Testis (tissue), 5 donors: ENCODE measurements at places on chromosomes 1 and 21. TPM values are rescaled to one million over a fixed set of nuclear protein-coding genes. Genes with fewer than 3 reads are reported as not detected.

GRCh38 chr1:200146100-200146499 is 118.6 kb downstream of the NR5A2 start:
- H3K27ac ChIP-seq = no peak overlapping the region
- DNase-seq = no peak
- no peaks in the 10 kb centered on the region for H3K27me3 ChIP-seq
- no peak overlapping the region for H3K4me3 ChIP-seq

LCE1C gene
- total RNA-seq = not detected

CDA gene
- 2.0 TPM for total RNA-seq

- H3K27me3 ChIP-seq = no peaks in the 10 kb centered on the region
- no peaks in the 10 kb centered on the region for H3K4me1 ChIP-seq
- no peak for DNase-seq
- H3K36me3 ChIP-seq = no peaks in the 10 kb centered on the region
- no peak overlapping the region for H3K27ac ChIP-seq
- H3K4me3 ChIP-seq = no peak overlapping the region
Observed at GRCh38 chr1:92505015-92505692, 18.4 kb upstream of the GFI1 start.

GRCh38 chr1:86750076-86750475 is 45.7 kb downstream of the SH3GLB1 start:
- no peaks in the 10 kb centered on the region for H3K27me3 ChIP-seq
- no peak overlapping the region for H3K4me3 ChIP-seq
- no peaks in the 10 kb centered on the region for H3K36me3 ChIP-seq
- no peak for DNase-seq

TRIM62 gene
- 8.8 TPM for total RNA-seq

- H3K4me3 ChIP-seq = no peak overlapping the region
- DNase-seq = no peak
- no peaks in the 10 kb centered on the region for H3K27me3 ChIP-seq
- H3K36me3 ChIP-seq = no peaks in the 10 kb centered on the region
Observed at GRCh38 chr1:55441489-55441888, 226.3 kb upstream of the USP24 start.

GRCh38 chr1:67133177-67133576 is 1.6 kb downstream of the C1orf141 start:
- H3K27me3 ChIP-seq = no peaks in the 10 kb centered on the region
- no peak for DNase-seq
- no peak overlapping the region for H3K4me3 ChIP-seq
- no peaks in the 10 kb centered on the region for H3K36me3 ChIP-seq

- no peak overlapping the region for H3K4me3 ChIP-seq
- H3K27ac ChIP-seq = no peak overlapping the region
- no peaks in the 10 kb centered on the region for H3K36me3 ChIP-seq
- H3K27me3 ChIP-seq = no peaks in the 10 kb centered on the region
- peaks cover 20% of the 10 kb centered on the region for H3K4me1 ChIP-seq
Observed at GRCh38 chr1:109542657-109543056, 3.0 kb downstream of the GPR61 start.

DNA sequence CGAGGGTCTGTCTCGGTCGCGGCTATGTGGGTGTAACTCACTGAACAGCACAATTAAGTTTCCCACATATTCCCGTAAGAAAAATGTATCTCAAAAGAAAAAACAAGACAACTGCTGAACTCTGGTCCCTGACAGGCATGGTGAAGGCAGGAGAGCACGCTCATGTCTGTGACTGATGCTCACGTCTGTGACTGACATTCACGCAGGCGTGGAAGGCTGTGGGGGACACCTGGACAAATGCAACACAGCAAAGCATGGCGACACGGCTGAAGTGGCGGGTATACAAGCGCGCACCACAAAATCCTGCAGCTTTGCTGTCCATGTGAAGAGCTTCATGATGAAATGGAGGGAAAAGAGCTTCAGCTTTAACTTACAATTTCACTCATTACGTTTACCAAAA is 6.0 kb downstream of the PTTG1IP start:
- H3K27me3 ChIP-seq = no peaks in the 10 kb centered on the region
- H3K36me3 ChIP-seq = no peaks in the 10 kb centered on the region
- no peak overlapping the region for H3K27ac ChIP-seq
- no peak for DNase-seq
- no peak overlapping the region for H3K4me3 ChIP-seq
- H3K4me1 ChIP-seq = peaks cover 33% of the 10 kb centered on the region

DNA sequence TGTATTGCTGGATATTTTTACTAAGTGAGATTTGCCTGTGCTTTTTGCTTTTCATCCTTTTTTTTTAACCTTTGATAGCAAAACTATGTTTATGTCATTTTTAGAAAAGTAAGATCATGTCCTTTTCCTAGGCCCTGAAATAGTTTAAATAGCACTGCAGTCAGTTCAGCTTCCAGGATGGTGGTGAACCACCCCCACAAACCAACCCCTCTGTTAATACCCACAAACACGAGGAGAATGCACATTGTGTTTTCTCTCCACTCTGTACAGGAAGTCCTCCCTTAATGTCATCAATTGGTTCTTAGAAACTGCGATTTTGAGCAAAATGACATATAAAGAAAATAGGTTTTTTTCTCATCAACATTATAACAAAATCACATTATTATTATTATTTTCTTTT is 117.7 kb upstream of the DSCAM start:
- no peaks in the 10 kb centered on the region for H3K36me3 ChIP-seq
- no peaks in the 10 kb centered on the region for H3K27me3 ChIP-seq
- H3K4me1 ChIP-seq = no peaks in the 10 kb centered on the region
- no peak for DNase-seq

- no peaks in the 10 kb centered on the region for H3K36me3 ChIP-seq
- DNase-seq = no peak
- H3K27ac ChIP-seq = no peak overlapping the region
- H3K4me3 ChIP-seq = no peak overlapping the region
- H3K4me1 ChIP-seq = no peaks in the 10 kb centered on the region
Observed at GRCh38 chr1:68276448-68276847, 44.1 kb upstream of the WLS start.

GRCh38 chr21:21196087-21196486 is 197.9 kb downstream of the NCAM2 start:
- no peaks in the 10 kb centered on the region for H3K4me1 ChIP-seq
- no peak overlapping the region for H3K4me3 ChIP-seq
- no peak overlapping the region for H3K27ac ChIP-seq
- no peaks in the 10 kb centered on the region for H3K36me3 ChIP-seq

TMOD4 gene
- total RNA-seq = not detected

DNA sequence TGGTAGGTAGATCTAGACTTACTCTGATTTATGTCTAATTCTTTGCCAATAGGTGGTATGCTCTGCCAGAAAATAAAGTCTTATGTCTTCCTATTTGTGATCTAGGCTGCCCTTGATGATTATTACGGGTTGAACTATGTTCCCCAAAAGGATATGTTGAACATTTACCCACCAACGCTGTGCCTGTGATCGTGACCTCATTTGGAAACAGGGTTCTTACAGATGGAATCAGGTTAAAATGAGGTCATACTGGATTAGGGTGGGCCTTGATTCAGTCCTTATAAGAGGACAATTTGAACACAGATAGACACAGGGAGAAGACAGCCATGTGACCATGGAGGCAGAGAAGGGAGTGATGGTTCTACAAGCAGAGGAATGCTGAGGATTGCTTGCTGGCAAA is 95.1 kb upstream of the BCAR3 start:
- no peak overlapping the region for H3K27ac ChIP-seq
- H3K4me1 ChIP-seq = no peaks in the 10 kb centered on the region
- no peaks in the 10 kb centered on the region for H3K36me3 ChIP-seq
- H3K4me3 ChIP-seq = no peak overlapping the region
- H3K27me3 ChIP-seq = no peaks in the 10 kb centered on the region

DNA sequence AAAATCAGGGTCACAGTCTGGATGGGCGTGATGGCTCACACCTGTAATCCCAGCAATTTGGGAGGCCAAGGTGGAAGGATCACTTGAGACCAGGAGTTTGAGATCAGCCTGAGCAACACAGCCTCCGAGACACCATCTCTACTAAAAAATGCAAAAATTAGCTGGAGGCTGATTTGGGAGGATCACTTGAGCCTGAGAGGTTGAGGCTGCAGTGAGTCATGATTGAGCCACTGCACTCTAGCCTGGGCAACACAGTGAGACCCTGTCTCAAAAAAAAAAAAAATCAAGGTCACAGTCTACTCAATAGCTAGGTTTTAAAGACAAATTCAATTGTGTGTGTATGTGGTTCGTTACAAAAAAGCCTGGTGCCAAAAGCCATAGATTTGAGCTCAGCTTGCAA is 34.4 kb downstream of the TRIM67 start:
- DNase-seq = no peak
- no peaks in the 10 kb centered on the region for H3K27me3 ChIP-seq
- no peaks in the 10 kb centered on the region for H3K4me1 ChIP-seq

- no peak overlapping the region for H3K4me3 ChIP-seq
- H3K4me1 ChIP-seq = peaks cover 11% of the 10 kb centered on the region
- no peak overlapping the region for H3K27ac ChIP-seq
- no peaks in the 10 kb centered on the region for H3K36me3 ChIP-seq
- H3K27me3 ChIP-seq = no peaks in the 10 kb centered on the region
Observed at GRCh38 chr1:151581921-151582320, 29.9 kb upstream of the SNX27 start.

KCNAB2 gene
- total RNA-seq = 9.3 TPM

SH2D2A gene
- total RNA-seq = 3.1 TPM

DNA sequence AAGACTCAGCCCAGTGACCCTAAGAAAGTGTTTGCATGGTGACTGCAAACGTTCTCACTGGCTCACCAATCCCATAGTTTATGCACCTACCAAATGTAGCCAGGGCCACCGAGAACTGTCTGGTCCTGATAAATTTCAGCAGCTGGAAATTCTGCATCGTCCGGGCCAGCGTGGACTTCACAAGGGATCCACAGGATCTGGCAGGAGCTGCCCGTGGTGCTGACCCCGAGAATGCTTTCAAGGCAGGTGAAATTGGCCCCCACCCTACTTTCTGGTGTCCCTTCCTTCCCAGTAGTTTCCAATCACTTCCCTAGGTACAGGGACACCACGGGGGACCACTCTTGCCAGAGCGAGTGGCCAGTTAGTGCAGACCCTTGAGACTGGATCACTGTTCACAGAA is 26.2 kb downstream of the UBASH3A start:
- no peak for DNase-seq
- H3K4me3 ChIP-seq = no peak overlapping the region
- no peaks in the 10 kb centered on the region for H3K4me1 ChIP-seq
- no peak overlapping the region for H3K27ac ChIP-seq
- H3K27me3 ChIP-seq = no peaks in the 10 kb centered on the region

- DNase-seq = no peak
- peaks cover 9% of the 10 kb centered on the region for H3K4me1 ChIP-seq
- no peaks in the 10 kb centered on the region for H3K27me3 ChIP-seq
- no peak overlapping the region for H3K27ac ChIP-seq
Observed at GRCh38 chr1:111569913-111570312, 49.7 kb upstream of the RAP1A start.

GRCh38 chr1:193083365-193084088 is 21.7 kb downstream of the GLRX2 start:
- no peak overlapping the region for H3K27ac ChIP-seq
- DNase-seq = no peak
- H3K36me3 ChIP-seq = peaks cover 3% of the 10 kb centered on the region
- no peaks in the 10 kb centered on the region for H3K4me1 ChIP-seq
- no peak overlapping the region for H3K4me3 ChIP-seq
- no peaks in the 10 kb centered on the region for H3K27me3 ChIP-seq

DNA sequence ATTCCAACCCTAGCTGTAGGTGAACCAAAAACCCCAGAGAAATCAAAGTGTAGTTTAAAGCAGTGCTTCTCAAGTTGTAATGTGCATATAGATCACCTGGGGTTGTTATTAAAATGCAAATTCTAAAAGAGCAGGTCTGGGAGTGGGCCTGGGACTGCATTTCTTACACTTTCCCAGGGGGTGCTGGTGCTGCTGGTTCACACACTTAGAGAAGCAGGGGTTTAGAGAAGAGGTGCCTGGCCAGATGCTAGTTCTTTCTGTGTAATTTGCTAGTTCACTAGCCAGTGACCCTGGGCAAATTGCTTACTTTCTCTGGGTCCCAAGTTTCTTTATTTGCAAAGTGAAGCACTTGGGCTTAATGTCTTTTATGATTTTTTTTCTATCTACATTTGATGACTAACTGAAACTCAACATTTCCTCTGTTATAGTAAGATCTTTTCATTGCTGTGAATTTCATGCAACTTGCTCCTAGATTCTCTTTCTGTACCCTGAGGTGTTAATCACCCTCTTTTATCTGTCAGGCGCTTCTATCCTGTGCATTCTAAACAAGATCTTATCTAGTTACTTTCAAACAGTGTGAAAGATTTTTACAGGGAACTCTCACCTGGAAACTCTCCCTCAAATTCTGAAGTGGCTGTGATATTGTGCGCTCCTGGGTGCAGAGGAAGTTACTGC is 141.9 kb upstream of the UBE2U start:
- H3K27me3 ChIP-seq = no peaks in the 10 kb centered on the region
- no peaks in the 10 kb centered on the region for H3K36me3 ChIP-seq
- H3K27ac ChIP-seq = no peak overlapping the region
- no peaks in the 10 kb centered on the region for H3K4me1 ChIP-seq

- H3K4me3 ChIP-seq = no peak overlapping the region
- H3K4me1 ChIP-seq = peaks cover 7% of the 10 kb centered on the region
- H3K27ac ChIP-seq = no peak overlapping the region
- DNase-seq = no peak
Observed at GRCh38 chr1:63813829-63814277, 40.0 kb downstream of the ROR1 start.

DNA sequence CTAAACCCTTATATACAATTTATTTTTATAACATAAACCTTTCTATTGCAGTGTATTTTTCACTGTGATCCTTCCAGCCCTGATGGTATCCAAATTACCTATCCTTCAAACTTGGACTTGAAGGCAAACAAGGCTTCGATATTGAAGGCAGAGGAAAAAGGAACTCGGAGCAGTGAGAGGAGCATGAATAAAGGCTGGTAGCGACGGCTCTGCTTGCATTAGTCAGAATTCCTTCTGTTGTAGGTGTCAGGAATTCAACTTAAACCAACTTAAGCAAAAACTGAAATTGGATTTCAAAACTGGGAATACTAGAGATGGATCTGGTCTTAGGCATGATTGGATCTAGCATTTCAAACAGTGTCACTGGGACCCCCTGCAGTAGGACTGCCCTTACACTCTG is 17.8 kb upstream of the SSX2IP start:
- H3K36me3 ChIP-seq = no peaks in the 10 kb centered on the region
- no peaks in the 10 kb centered on the region for H3K4me1 ChIP-seq
- no peak overlapping the region for H3K4me3 ChIP-seq
- no peak overlapping the region for H3K27ac ChIP-seq
- no peaks in the 10 kb centered on the region for H3K27me3 ChIP-seq

RGS21 gene
- total RNA-seq = not detected

DNA sequence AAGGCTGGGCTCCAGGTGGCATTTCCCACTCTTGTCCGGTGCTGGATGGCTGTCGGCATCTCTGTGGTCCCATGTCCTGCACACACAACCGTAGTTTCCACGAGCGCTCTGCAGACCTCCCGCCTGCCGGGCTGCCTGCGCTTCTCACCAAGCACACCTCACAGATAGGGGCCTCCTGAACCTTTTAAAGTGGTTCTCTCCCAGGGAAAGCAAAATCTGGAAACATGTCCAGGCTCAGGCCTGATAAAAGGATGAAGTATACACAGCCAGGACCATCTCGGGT is 46.2 kb downstream of the CAPN9 start:
- H3K36me3 ChIP-seq = no peaks in the 10 kb centered on the region
- DNase-seq = no peak
- H3K4me3 ChIP-seq = no peak overlapping the region
